ENCODE measurements at places on chromosomes 11 and 22. TPM values are rescaled to one million over a fixed set of nuclear protein-coding genes. Genes with fewer than 3 reads are reported as not detected.
A peak's percentile ranks its signal among the peaks of the same experiment; 100 is the strongest.

DNA sequence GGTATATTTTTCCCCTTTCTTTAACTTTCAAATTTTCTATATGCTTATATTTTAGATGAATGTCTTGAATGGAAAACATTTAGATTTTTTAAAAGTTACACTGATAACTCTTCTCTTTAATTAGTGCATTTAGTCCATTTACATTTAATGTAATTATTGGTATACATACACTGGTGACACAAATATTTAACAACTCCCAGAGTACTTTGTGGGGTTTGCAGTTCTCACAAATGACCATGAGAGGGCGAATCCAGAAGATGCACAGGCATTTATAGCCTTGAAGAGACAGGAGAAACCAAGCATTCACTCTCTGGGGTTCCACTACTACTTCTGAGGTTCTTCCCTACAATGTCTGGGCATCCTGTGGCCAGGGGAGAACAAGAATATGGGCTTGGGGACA lies 125.1 kb downstream of the TIMP3 start:
- no peaks in the 10 kb centered on the region for H3K27me3 ChIP-seq
- DNase-seq = peak; percentile 18
- H3K36me3 ChIP-seq = no peaks in the 10 kb centered on the region
- H3K27ac ChIP-seq = no peak overlapping the region
- no peak overlapping the region for H3K4me3 ChIP-seq

DNA sequence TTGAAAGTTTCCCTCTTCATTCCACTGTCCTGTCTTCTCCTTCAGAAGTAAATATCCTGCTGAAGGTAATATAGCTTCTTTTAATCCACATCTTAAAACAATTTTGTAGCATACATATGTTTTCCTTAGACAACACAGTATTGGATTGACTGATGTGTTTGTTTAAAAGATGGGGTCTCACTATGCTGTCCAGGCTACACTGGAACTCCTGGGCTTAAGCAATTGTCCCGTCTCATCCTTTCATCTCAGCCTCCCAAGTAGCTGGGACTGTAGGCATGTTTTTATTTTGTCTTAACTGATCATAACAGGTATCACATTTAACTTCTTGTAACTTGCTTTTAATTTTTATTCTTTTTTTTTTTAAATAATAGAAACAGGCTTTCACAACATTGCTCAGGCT lies 55.9 kb downstream of the MRTFA start:
- H3K4me1 ChIP-seq = no peaks in the 10 kb centered on the region
- no peak for DNase-seq
- H3K4me3 ChIP-seq = no peak overlapping the region
- H3K27me3 ChIP-seq = no peaks in the 10 kb centered on the region

OR10G7 gene
- not detected for total RNA-seq

KRTAP5-1 gene
- not detected for total RNA-seq
